ENCODE measurements at places on chromosomes 2 and 18.

GRCh38 chr18:35172451-35173035 lies 68.3 kb upstream of the ZNF397 start:
- no peak for DNase-seq

DNA sequence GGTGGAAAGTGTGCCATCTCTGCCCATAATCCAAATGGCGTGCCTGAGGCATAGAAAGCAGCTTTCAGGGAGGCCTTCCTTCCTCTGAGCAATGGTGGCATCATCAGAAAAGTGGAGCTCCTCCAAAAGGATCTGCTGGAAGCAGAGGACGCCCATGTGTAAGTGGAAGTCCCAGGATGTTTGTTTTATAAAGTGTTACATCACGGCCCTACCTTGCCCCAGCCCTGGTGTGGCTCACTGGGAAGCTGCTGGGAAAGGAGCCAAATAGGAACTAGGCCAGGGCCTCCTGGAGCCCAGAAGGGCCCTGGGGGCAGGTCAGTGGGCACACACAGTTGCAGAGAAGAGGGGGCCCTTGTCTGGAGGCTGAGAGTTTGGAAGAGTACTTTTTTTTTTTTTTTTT lies 4.2 kb upstream of the ODC1 start:
- DNase-seq: peak; percentile 83

DNA sequence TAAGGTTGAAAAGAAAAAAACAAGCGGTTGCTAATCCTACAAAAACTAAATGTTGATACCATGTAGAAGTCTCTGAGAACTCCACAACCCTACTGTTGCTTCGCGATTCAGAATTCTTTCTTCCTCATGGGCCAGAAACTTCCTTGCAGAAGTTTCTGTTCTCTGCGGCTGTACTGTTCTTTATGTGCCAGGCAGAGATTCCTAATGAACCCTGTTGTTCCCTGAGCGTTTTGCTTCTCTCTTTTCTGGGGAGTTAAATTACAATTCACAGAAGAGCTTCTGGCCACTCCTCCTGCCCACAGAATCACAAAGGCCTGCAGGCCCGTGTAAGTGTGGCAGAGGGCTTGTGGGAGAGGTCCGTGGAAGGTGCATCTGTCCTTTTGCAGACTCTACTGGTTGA lies 1.8 kb upstream of the THNSL2 start:
- DNase-seq: no peak

- no peak for DNase-seq
Measured at GRCh38 chr2:171056307-171056706, 104.4 kb downstream of the TLK1 start.

GRCh38 chr2:43007901-43008300 lies 215.5 kb upstream of the HAAO start:
- DNase-seq: no peak

GRCh38 chr2:216221811-216222210 lies 112.7 kb downstream of the XRCC5 start:
- no peak for DNase-seq

GRCh38 chr2:211487733-211488132 lies 931.3 kb downstream of the CPS1 start:
- DNase-seq: no peak

GRCh38 chr2:48946449-48947048 lies 191.0 kb upstream of the LHCGR start:
- DNase-seq: peak; percentile 67

DNA sequence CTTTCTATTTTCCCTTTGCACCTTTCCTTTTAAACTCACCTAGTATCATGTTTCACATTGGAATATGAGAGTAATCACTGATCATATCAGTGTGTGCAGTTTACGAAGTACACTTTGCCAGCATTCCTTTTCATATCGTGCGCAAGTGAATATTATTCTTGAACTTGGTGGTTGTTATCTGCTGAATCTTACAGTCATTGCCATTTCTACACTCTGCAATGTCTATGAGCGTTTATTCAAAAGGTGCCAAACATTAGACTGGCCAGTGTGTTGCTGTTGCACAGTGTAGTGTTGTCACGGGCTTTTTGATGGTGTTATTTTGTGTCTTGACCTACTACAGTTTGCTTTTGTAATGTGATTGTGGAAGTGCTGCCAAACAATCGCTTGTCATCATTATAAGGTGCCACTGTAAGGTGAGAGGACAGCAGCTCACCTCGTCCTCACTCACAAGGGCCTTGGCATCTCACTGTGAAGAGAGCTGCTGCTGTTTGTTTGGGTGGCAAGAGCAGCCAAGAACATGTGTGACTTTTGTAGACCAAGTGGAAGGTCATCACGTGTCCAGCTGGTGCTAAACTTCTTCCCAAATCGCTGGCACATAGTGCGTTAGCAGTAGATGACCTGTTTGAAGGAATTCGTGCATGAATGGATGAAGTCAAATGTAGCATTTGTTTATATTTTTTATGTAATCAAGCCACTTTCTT lies 113.3 kb downstream of the MYO1B start:
- DNase-seq: peak; percentile 58

GRCh38 chr2:120914839-120915521 lies 179.3 kb downstream of the GLI2 start:
- no peak for DNase-seq

DNA sequence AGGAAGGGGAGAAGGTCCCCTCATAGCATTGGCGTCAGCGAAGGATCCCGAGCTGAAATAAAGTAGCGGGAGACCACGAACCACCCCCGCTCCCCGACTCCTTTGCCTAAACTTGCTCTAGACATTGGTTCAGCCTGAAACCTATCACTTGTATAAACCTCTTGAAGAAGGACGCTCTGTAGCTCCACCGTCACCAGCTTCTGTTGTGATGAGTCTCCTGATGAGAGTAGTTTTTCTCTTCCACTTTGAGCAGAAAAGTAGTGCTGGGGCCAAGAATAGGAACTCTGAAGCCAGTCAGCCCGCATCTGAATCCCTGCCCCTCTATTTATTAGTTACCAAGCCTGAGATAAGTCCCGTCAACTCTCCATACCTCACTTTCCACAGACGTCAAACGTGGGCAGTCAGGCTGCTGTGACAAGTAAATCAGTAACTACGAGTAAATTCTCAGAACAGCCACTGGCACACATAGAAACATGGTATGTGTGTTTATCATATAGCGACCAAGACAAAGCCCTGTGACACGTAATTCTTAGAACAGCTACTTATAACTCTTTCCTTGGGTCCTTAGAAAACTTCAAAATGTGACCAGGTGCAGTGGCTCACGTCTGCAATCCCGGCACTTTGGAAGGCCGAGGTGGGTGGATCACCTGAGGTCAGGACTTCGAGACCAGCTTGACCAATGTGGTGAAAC lies 61.7 kb downstream of the CD226 start:
- no peak for DNase-seq

GRCh38 chr2:181959508-181959907 lies 26.1 kb upstream of the PPP1R1C start:
- no peak for DNase-seq

DNA sequence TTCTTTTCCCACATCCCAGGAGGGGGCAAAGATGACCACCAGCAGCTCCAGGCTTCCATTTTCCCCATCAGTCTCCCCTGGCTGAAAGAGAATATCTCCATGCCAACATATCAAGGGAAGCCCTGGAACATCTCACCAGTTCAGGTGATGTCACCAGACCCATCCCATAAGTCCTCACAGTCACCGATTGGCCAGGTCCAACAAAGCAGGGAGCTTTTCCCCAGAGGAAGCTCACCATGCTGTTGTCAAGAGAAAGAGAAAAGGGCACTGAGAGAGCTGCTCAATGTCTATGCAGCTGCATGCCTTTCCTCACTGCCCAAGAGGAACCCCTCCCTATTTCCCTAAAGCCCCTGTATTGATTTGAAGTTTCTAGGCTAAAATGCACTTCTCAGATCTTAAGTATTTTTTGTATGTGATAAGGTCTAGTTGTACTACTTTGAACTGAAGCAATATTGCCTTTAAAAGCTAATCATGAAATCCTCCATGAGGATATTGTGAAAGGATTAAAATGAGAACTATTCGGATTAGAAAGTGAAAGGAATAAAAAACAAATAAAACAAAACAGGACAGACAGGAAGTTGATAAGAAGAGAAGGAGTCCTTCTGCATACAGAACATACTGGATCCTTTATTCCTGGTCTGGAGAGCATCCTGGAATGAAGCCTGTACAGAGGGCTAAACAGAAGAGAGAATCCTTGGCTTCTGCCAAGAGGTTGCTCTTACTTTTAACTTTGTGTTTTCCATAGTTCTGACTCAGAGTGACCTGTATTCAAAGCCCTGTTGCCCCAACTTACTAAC lies 45.2 kb upstream of the CTIF start:
- peak; percentile 16 for DNase-seq

DNA sequence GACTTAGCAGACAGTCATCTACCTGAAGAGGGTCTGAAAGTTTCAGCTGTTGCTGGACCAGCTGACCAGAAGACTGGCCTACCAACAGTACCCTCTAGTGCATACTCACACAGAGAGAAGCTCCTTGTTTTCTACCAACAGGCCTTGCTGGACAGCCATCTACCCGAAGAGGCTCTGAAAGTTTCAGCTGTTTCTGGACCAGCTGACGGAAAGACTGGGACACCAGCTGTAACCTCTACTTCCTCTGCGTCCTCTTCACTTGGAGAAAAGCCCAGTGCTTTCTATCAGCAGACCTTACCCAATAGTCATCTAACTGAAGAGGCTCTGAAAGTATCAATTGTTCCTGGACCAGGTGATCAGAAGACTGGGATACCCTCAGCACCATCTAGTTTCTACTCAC lies 63.2 kb downstream of the ALMS1 start:
- DNase-seq: no peak

- DNase-seq: no peak
Measured at GRCh38 chr2:241844831-241845578, 13.7 kb downstream of the PDCD1 start.

DNA sequence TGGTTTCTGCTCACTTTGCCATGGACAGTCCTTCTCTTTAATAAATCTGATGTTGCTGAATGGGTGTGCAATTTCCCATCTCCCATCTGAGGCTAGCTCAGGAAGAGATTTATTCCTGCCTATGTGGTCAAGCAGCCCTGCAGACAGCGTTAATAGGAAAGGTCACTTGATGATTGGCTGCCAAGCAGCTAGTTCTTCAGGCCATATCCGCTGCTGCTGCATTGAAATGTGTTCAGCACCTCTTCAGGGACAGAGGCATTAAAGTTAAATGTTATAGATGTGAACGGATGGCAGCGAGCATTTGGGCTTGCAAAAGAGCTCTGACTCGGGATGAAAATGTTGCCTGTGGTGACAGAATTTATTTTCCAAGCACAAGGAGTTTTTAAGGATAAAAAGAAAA lies 474.2 kb downstream of the PIK3C3 start:
- no peak for DNase-seq

GRCh38 chr18:9696701-9697100 lies 11.4 kb upstream of the RAB31 start:
- no peak for DNase-seq

DNA sequence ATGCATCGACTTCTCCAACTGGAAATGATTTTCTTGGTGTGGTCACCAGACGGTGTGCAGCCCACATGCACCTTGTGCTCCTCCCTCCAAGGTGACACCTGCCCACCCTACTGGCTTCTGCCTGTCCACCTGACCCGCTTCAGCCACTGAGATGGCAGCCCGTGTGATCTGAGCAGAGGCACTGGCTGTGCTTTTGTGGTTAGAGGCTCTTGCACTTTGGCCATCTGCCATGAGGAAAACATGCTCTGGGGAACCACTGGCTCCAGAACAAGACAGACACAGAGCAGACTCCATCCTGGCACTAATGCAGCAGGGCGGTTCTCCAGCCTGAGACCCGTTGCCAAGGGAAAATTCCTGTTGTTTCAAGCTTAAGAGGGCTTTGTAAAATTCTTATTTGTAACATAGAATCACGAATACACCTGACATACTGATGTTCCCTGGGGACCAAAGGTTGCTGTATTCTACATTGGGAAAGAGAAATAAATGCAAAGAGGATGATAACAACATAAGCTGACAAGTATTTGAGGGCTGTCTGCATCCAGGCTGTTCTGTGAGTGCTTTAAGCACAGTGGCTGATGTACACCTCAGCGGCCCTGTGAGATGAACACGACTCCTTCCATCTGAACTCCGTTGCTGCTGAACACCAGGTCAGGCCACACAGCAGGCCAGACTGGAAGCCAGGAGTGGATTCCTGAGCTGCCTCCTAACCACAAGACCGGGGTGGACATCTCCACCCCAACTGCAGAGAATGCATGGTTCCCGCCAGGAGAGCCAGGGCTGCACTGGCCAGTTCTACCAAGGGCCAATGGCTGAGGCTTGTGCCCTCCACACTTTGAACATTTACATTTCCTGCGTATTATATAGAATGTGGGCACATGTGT lies 820.4 kb downstream of the GALR1 start:
- peak; percentile 76 for DNase-seq

DNA sequence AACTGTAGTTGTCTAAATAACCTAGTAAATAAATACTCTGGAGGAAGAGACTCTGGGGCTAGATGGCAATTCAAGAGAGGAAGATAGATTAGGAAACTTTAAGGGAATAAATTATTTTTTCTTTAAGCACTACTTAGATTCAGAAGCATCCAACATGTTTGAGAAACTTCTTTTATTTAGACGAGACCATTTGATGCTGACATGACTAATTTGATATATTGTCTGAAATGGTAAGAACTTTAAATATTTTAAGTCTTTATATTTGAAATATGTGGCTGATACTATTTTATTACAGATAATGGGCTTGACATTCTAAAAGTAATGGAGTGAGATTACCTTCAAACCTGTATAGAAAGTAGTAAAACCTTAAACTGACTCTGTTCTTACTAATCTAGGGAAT lies 36.4 kb downstream of the PPIG start:
- no peak for DNase-seq

- DNase-seq: no peak
Measured at GRCh38 chr18:75785206-75785605, 357.7 kb upstream of the SMIM21 start.

GRCh38 chr2:166106431-166107015 lies 21.3 kb downstream of the SCN1A start:
- DNase-seq: no peak

DNA sequence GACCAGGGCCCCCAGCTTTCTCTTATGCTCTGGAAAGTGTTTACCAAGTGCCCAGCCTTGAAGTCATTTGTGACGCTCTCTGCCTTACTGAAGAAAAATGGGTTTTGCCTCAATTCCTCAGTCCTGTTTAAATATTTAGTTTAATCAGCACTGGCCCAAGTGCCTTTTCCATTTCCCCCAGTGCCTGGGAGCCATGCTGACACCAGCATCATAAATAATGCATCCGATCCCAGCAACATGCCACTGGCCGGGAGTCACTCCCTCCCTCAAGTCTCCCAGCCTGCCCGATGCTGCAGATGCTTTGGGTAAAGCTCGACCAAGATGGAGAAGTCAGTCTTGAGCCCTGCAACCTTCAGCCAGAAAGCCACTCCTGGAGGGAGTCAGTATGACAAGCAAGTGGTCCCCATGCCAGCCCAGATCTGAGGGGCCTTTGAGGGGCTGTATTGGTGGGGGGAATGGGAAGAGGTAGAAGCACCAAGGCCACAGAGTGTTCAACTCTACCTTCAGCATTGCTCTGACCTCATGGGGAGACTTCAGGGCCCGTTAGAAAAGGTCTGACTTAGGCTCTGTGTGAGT lies 12.0 kb upstream of the MTA3 start:
- no peak for DNase-seq

- no peak for DNase-seq
Measured at GRCh38 chr2:216590780-216591179, 42.4 kb upstream of the IGFBP2 start.
